ENCODE measurements at places on chromosomes 12 and 14.

GRCh38 chr12:108465417-108465816, 49.7 kb upstream of the FICD start:
- DNase-seq = no peak

DNA sequence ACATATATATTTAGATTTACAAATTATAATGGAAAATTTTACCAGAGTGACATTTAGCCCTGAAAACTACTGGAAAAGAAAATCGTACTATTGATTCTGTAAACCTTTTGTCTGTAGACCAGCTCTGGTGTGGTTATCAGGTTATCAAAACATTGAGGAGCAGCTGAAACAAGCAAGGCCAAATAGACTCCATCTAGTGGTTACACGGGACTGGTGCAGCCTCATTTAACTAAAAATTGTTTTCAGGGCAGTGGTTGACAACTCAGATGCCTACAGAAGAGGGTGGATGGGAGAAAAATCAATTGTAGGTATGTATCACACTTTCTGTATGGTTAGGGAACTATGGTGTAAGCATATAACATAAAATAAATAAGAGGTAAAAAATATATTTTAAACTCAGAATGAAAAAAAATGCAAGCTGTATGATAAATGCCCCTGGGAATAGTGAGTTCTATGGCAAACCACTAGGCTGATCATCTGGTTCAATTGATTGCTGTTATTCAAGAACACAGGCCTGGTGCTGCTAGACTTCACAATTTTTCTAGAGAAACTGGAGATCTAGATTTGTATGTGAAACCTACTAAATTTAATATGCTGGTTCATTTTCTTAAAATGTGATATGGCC, 51.2 kb downstream of the ACSS3 start:
- no peak for DNase-seq

DNA sequence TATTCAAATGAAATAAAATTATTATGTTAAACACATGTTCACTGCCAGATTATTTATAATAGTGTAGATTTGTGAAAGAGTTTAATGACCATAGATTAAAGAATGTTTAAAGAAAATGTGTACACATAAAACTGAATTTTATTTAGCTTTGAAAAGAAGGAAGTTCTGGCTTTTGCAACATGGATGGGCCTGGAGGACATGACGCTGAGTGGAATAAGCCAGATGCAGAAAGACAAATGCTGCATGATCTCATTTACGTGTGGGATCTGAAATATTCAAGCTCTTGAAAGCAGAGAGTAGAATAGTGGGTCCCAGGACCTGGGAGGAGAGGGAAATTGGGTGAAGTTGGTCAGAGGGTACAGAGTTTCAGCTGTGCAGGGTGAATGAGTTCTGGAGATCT, 1261.2 kb downstream of the TMEM121 start:
- no peak for DNase-seq

GRCh38 chr12:40727774-40728483, 35.7 kb downstream of the CNTN1 start:
- DNase-seq = no peak

DNA sequence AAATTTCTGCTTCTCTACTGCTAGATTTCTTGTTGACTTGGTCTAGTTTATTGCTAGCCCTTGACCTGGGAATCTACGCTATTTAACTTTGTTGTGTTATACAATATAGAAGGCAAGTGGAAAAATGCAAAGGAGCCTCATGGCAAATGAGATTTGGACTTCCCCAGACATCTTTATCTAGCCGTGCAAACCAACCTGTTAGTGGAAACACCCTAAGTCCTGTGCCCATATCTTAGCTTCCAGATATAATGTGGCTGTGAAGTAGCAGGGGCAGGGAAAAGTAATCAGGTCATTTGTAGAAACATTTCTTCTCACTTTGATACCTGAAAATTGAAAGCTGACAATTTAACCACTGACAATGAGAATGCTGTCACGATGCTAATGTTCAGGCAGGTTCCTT, 90.7 kb upstream of the ATP2B1 start:
- DNase-seq = no peak

GRCh38 chr12:78403136-78403535, 461.4 kb upstream of the SYT1 start:
- no peak for DNase-seq

GRCh38 chr12:62659453-62660295, 193.0 kb downstream of the MON2 start:
- no peak for DNase-seq

- no peak for DNase-seq
These were observed 1013.1 kb upstream of the TMEM132C start for GRCh38 chr12:127253797-127254327.

DNA sequence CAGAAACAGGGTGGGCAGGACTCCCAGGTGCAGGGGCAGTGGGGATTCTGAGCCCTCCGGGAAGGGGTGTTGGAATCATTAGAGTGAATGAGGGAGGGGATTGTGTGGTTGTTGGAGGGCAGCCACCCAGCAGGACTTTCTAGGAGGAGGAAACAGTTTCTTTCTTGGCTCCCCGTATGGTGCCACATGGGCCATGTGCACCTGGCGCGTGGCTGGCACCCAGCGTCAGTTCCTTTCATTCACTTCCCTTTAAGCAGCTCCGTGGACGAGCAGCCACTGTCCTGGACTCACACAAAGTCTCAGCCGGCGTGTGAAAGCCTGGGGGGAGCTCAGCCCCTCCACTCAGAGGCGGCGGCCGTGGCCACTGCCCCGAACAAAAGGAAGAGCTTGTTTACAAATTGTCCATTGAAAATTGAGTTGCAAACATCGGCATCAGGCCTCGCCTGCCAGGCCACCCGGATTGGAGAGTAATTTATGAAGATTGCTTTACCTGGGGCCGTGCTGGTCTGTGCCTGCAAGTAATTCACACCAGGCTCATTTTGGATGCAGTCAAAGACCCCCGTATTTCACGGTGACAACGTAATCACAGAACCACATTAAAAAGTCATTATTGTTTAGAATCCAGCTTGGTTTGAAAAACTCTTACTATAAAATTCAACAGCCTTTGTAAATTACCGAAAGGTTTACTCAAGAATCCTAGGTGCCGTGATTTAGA, 101.7 kb upstream of the C14orf180 start:
- DNase-seq = no peak
